ENCODE measurements at places on chromosomes 3 and 15.
A peak's percentile ranks its signal among the peaks of the same experiment; 100 is the strongest.

DNA sequence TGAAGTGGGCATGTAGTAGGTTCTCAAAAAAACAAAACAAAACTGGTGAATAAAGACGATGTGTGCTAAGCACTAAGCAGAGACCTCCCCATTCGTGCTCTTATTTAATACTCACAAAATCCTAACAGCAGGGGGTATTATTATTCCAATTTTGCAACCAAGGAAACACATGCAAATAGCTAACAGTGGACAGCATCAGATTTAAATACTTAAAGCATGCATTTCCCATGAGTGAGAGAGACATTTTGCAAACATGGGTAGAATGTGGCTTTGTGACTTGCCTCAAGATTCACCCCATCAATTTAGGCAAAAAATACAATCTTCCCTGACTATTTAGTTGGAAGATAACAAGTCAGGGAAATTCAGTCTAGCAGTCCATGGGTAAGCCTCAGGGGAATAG is 946.2 kb upstream of the CFAP20DC start:
- H3K4me1 ChIP-seq = no peaks in the 10 kb centered on the region
- no peak overlapping the region for H3K4me3 ChIP-seq
- DNase-seq = no peak
- H3K36me3 ChIP-seq = no peaks in the 10 kb centered on the region

DNA sequence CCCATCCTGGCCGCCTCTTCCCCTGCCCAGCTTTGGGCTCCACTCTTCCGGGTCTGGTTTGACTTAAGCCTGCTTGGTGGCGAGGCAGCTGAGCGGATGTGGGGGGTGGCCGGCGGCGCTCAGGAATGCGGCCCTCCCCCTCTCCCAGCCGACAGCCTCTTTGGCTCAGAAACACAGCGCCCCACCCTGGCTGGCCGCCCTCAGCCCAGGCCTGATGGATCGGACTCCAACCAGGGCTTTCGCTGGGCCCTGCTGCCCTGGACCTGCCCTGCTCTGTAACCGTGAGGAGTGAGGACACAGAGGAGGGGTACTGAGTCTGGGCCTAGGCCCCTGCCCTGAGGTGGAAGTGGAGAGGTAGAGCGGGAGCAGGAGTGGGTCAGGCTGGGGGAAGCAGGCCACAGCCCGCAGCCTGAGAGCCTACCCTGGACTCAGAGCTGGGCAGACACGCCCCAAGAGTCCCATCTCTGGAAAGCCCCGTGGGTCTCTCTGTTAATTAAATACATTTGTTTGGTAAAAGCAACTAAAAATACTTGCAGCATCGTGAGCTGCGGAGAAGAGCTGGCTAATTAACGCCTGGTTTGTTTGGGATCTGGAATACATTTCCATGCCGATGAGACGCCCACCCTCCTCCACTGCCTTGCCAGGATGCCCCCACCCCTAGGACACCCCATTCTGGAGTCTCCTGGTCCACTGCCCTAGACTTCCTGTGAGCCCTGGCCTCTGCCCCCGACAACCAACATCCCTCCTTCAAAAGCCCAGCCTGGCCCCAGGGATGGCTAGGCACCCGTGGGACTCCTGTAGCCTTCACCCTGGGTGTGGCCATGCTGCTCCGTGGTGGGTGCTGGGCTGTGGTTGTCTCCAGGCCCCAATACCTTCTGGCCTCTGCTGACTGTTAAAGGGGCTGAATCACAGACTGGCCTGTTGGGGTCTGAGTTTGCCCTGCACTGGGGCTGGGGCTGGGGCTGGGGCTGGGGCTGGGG is 19.6 kb downstream of the PLXNA1 start:
- H3K4me1 ChIP-seq = no peaks in the 10 kb centered on the region
- peak overlapping the region; percentile 15 for H3K27ac ChIP-seq
- no peaks in the 10 kb centered on the region for H3K36me3 ChIP-seq
- H3K4me3 ChIP-seq = no peak overlapping the region
- peak; percentile 55 for DNase-seq

DNA sequence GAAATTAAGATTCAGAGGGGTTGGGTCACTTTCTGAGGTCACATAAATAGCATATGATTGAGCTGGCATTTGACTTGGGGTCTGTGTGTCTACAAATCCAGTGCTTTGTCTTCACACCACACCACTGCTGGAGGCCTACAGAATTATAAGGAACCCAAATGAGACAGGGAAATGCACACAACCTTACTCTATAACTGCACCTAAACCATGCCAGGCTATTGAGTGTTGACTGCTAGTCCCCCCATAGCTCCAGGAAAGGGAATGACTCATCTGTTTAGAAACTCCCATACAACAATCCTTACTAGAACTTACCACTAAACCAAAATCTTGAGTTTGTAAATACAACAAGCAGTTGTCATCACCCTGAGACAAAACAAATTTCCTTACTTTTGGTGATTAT is 16.9 kb upstream of the TSC22D2 start:
- no peak overlapping the region for H3K27ac ChIP-seq
- no peaks in the 10 kb centered on the region for H3K36me3 ChIP-seq
- H3K27me3 ChIP-seq = no peaks in the 10 kb centered on the region
- H3K4me3 ChIP-seq = no peak overlapping the region
- no peak for DNase-seq
- no peaks in the 10 kb centered on the region for H3K4me1 ChIP-seq

GRCh38 chr3:45241206-45241605 is 15.1 kb upstream of the TMEM158 start:
- no peaks in the 10 kb centered on the region for H3K36me3 ChIP-seq
- no peaks in the 10 kb centered on the region for H3K27me3 ChIP-seq
- DNase-seq = no peak
- no peak overlapping the region for H3K27ac ChIP-seq

- no peak overlapping the region for H3K4me3 ChIP-seq
- no peaks in the 10 kb centered on the region for H3K4me1 ChIP-seq
- no peak for DNase-seq
- no peaks in the 10 kb centered on the region for H3K36me3 ChIP-seq
- H3K27ac ChIP-seq = no peak overlapping the region
Observed at GRCh38 chr15:41347236-41347635, 14.6 kb downstream of the NUSAP1 start.

DNA sequence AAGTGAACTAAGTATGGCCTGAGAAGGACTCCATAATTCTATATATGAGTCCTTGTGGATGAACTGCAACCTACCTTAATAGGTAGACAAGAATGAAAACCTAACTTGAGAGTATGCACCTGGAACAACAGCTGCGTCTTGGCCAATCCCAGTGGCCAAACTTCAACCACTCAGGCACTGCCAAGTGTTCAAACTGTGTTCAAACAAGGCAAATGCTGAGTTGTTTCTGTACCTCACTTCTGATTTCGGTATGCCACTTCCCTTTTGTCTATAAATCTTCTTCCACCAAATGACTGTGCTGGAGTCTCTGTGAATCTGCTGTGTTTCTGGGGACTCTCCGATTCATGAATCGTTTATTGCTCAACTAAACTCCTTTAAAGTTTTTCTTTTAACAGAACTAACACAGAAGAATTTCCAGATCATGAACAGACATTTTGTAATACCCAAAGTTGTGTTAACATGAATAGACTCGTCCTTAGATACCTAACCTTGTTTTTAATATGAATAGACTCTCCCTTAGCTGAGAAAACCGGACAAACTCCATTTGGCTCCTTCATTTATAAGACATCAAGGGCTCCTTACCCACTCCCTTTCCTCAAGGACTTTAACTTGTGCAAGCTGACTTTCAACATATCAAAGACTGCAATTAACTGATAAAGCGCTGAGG is 4.1 kb downstream of the ZNF717 start:
- H3K4me3 ChIP-seq = no peak overlapping the region
- no peak overlapping the region for H3K27ac ChIP-seq
- no peaks in the 10 kb centered on the region for H3K36me3 ChIP-seq
- H3K4me1 ChIP-seq = no peaks in the 10 kb centered on the region

GRCh38 chr3:171788546-171789351 is 21.5 kb downstream of the PLD1 start:
- no peaks in the 10 kb centered on the region for H3K4me1 ChIP-seq
- no peaks in the 10 kb centered on the region for H3K36me3 ChIP-seq
- H3K27ac ChIP-seq = no peak overlapping the region
- no peak for DNase-seq
- H3K4me3 ChIP-seq = no peak overlapping the region

DNA sequence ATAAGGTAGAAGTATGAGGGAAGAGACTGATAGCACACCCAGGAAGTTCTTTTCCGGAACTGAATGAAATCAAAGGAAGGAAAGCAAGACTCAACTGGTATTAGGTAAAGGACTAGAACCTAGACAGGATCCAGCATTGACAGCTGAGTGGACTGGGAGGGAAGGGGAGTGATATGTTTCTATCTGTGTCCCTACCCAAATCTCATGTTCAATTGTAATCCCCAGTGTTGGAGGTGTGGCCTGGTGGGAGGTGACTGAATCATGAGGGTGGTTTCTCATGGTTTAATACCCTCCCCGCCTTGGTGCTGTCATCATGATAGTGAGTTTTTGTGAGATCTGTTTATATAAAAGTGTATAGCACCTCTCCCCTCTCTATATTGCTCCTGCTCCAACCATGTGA is 415.9 kb upstream of the KCNMB2 start:
- no peaks in the 10 kb centered on the region for H3K36me3 ChIP-seq
- H3K27me3 ChIP-seq = no peaks in the 10 kb centered on the region
- DNase-seq = no peak
- no peak overlapping the region for H3K27ac ChIP-seq
- no peak overlapping the region for H3K4me3 ChIP-seq

DNA sequence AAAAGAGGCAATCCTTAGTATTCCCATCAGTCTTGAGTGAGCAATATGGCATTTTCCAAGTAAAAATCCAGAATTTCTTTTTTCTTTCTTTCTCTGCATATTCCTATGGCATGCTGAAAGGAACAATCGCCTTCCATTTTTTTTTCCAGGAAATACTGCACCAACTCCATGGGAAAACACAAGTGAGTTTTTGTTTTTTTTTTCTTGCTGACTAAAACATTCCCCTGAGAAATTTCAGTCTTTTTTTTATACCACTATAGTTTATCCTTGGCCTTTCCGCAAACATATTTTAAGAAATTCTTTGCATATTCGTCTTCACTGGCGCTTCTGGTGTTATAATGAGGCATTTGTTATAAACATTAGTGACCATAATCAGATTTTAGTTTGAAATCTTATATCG is 429.6 kb upstream of the MDFIC2 start:
- H3K4me3 ChIP-seq = no peak overlapping the region
- no peaks in the 10 kb centered on the region for H3K4me1 ChIP-seq
- no peak for DNase-seq
- H3K36me3 ChIP-seq = no peaks in the 10 kb centered on the region
- no peaks in the 10 kb centered on the region for H3K27me3 ChIP-seq

DNA sequence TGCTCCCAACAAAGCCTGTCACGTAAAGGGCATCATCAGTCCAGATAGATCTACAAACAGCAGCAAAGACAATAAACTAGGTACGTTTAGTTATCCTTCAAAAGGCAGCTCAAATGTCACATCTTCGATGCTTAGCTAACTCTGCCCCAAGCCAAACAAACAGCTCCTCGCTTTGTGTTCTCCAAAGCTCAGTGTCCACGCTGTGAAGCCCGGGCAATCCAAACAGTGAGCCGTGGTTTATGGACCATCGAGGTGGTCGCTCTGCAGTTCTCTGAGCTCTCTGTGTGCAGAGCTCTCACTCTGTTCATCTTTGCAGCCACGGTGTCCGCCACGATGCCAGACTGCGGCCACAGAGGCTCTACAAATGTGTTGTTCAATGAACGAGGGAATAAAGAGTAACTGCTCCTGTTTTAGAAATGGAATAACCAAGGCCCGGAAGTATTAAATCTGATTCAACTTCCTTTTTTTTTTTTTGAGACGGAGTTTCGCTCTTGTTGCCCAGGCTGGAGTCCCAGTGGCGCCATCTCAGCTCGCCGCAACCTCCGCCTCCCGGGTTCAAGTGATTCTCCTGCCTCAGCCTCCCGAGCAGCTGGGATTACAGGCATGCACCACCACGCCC is 117.2 kb upstream of the FAM174B start:
- no peak for DNase-seq
- no peak overlapping the region for H3K4me3 ChIP-seq
- H3K27me3 ChIP-seq = no peaks in the 10 kb centered on the region
- H3K4me1 ChIP-seq = no peaks in the 10 kb centered on the region
- no peak overlapping the region for H3K27ac ChIP-seq

- H3K4me1 ChIP-seq = no peaks in the 10 kb centered on the region
- no peak overlapping the region for H3K4me3 ChIP-seq
- H3K27me3 ChIP-seq = no peaks in the 10 kb centered on the region
Observed at GRCh38 chr3:127497166-127497565, 93.4 kb downstream of the TPRA1 start.

DNA sequence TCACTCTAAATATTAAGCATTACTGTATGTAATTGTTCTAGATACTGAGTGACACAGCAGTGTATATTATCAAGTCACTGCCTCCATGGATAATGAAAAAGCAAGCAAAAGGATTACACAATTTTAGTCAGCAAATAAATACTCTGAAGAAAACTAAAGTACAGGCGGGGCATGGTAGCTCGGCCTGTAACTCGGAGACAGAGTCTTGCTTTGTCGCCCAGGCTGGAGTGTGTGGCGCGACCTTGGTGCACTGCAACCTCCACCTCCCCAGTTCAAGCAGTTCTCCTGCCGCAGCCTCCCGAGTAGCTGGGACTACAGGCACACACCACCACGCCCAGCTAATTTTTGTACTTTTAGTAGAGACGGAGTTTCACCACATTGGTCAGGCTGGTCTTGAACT is 32.7 kb downstream of the RBM6 start:
- peak overlapping the region; percentile 15 for H3K27ac ChIP-seq
- H3K27me3 ChIP-seq = no peaks in the 10 kb centered on the region
- peaks cover 5% of the 10 kb centered on the region for H3K36me3 ChIP-seq
- H3K4me1 ChIP-seq = no peaks in the 10 kb centered on the region

DNA sequence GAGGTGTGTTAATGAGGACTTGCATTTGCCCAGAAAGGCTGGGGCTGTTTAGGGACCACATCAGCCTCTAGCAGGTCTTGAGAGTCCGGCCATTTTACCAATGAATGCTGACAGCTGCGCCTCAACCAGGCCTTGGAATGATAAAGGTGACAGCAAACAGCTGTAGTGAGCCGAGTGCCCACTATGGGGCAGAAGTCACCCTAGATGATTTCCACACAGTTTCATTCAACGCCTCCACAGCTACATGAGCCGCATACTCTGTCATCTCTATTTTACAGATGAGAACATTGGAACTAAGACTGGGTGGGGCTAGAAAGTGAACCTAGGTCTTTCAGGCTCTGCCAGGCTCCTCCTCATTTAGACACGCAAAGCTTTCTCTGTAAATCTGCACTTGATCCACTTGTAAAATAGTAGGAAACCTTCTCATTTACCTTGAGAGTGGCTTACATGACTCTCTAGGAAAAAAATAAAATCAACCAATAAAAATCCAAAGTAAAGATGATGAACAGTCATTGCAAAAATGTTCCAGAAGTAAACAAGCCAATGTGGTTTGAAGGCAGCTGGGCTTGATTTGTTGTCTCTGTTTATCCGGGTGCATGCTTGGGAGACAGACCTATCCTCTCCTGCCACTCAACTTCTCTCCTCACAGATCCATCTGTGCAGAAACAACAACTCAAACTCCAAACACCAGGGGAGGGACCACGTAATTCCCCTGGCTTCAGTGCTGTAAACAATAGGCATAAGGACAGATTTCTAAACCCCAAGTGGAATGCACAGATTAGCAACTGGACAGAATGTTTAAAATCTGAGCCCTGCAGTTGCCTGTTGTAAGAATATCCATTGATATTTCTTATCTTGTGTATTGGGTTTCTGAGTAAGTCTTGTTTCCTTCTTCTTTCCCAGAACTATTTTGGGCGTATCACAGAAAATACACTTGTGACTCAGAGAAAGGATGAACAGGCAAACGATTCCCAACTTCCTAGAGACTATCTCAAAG is 31.5 kb upstream of the LDHAL6B start:
- no peaks in the 10 kb centered on the region for H3K36me3 ChIP-seq
- H3K27ac ChIP-seq = no peak overlapping the region
- H3K4me1 ChIP-seq = no peaks in the 10 kb centered on the region
- no peak overlapping the region for H3K4me3 ChIP-seq

GRCh38 chr15:96889734-96890480 is 559.4 kb downstream of the NR2F2 start:
- peak overlapping the region; percentile 45 for H3K4me3 ChIP-seq
- DNase-seq = no peak
- peaks cover 6% of the 10 kb centered on the region for H3K4me1 ChIP-seq
